Left renal pelvis (tissue), 4 donors: ENCODE measurements at places on chromosomes 12 and 14. TPM values are rescaled to one million over a fixed set of nuclear protein-coding genes. Genes with fewer than 3 reads are reported as not detected.
A peak's percentile ranks its signal among the peaks of the same experiment; 100 is the strongest.

GRCh38 chr12:85279449-85280164 is 413 bp upstream of the ALX1 start:
- DNase-seq = no peak

- DNase-seq = peak; percentile 71
Measured at GRCh38 chr12:108129017-108129812, at the start of gene WSCD2. TSS of gene WSCD2 (plus strand) at chr12:108129288. CDS start at chr12:108195833, 66,545 bp downstream.

- no peak for DNase-seq
Measured at GRCh38 chr12:124698211-124698997, 131.0 kb upstream of the NCOR2 start.

GRCh38 chr14:70416725-70417349 is at the start of gene SYNJ2BP:
TSS of gene SYNJ2BP (minus strand) at chr14:70417090. CDS start at chr14:70416963, 127 bp downstream.
- DNase-seq = peak; percentile 65

- DNase-seq = no peak
Measured at GRCh38 chr12:75172611-75173010, 37.0 kb downstream of the KCNC2 start.

The GPRC5D gene
- polyA plus RNA-seq = 0.33 TPM

The ASCL1 gene
- 0.18 TPM for polyA plus RNA-seq

DNA sequence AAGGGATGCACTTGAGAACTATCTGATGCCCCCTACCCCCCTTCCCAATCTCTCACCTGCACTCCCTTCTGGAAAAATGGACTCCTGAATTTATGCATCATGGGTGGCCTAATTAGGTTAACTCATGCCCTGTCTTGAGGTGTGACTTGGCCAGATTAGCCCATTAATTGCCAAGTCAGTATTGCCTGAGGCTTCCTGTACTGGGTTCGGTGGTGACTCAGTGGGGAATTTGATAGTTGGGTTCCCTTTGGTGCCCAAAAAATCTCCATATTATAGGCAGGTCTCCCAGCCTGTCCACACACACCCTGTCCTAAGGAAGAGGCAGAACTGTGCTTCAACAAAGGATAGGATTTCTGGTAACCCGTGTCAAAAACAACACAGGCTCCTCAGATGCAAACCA is 146.1 kb downstream of the CHST11 start:
- DNase-seq = no peak

DNA sequence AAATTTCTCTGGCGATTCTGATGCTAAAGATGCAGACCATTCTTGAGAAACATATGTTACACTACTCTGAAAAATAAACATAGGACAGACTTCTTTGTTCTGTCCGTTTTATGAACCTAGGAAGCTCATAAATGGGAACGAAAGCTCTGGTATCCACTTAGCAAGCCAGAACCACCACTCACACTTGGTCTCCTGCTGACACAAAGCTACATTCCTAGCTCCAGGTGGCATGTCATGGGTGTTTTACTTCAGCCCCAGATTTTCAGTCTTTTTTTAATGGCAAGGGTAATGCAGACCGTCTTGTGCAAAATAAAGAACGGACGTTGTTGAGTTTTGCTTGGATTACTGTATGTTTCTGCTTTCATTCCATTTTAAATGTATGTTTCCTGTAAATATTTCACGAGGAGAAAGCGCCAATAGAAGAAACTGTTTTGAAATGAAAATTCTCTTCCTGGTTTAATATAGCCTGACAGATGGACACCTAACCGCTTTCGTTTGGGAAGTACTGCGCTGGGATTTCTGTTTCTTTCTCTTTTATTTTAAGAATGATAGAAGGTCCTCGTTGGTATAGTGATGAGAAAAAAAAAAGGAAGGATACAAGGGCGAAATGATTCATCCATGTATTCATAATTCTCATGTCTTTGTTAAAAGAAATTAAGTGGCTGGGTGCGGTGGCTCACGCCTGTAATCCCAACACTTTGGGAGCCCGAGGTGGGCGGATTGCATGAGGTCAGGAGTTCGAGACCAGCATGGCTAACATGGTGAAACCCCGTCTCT is 871 bp upstream of the COQ5 start:
- DNase-seq = no peak

DNA sequence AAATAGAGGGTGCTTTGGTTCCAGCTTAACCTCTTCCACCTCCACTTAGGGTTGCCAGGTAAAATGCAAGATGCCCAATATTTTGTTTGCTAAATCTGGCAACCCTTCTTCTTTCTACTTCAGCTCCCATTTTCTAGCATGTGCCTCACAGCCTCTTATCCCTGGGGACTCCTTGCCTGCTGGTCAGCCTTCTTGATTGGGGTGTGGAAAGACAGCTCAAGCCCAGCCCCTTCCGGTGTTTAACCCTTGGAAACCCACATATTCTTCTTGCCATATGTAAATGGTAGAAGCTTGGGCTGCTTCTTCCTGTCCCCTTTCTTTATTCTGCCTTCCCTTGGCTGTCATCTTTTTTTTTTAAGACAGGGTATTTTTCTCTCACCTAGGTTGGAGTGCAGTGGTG is 5.7 kb downstream of the SPIC start:
- DNase-seq = no peak
